ENCODE measurements at places on chromosomes 7 and 10. TPM values are rescaled to one million over a fixed set of nuclear protein-coding genes. Genes with fewer than 3 reads are reported as not detected.

Gene WBP1L
- total RNA-seq, result 31.0 TPM

DNA sequence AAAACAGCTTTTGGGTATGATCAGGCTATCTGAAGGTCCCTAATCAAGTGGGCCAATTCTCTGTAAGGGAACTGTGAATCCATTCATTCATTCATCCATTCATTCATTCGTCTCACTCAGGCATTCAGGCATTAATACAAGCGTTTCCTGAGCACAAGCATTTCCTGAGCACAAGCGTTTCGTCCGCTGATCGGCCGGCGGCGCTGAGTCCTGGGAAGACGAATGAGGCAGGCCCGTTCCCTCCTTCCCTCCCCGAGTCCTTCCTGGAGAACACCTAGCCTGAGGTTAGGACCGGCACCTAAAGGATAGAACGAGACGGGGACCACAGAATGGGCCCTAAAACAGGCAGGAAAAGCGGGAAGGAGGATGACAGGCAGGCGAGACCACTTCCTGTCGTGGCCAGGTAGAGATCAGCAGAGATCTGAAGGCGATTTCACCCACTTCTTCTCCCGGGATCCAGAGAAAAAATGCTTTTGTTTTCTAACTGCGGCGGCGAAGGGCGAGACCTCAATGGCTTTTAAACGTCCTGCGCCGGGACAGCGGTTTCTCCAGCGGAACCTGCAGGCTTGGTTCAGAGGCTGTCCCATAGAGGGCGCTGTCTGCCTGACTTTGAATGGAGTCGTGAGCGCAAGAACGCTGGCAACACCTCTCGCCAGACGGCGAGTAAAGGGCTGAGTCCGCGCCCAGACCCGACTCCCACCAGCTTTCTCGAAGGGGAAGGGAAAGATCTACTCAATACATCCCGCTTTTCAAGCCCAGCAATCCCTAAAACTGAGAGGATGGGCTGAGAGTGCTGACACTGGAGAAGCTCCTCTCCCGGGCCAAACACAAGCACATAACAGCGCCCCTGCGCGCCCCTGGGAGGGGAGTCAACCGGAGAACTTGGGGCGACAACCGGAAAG, 2.9 kb upstream of the HMX3 start:
- DNase-seq, result peak; percentile 82
- peaks cover 17% of the 10 kb centered on the region for H3K4me1 ChIP-seq
- H3K36me3 ChIP-seq, result no peaks in the 10 kb centered on the region
- peak overlapping the region; percentile 80 for H3K4me3 ChIP-seq
- peaks cover 61% of the 10 kb centered on the region for H3K27me3 ChIP-seq

Gene ZCCHC24
- 2.4 TPM for total RNA-seq

DNA sequence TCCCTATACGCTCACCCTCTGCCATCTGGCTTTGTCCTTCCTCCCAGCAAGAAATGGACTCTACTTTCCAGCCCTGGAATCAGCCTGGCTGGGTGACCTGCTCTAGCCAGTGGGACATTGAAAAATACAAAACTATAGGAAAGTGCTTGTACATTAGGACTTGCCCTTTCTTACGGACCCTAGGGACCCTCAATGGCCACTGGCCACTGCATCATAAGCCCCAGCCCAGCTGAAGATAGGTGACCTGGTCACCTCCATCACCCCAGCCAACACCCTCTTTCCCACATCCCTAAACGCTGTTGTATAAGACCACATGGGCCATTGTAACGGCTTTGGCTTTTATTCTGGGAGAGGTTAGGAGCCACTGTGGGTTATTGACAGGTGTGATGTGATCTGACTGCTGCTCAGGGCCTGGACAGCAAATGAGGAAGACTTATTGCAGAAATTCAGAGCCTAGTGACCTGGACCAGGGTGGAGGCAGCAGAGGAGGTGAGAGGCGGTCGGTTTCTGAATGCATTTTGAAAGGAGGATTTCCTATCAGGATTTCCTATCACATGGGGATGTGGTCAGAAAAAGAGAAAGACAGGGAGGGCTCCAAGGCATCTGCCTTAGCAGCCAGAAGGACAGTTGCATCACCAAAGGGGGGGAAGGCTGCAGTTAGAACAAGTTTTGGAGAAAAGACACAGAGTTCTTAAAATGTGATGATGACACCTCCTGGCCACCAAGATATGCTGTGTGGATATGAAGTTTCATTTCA, 2.2 kb upstream of the LMBR1 start:
- H3K4me3 ChIP-seq, result peak overlapping the region; percentile 88
- peaks cover under 1% of the 10 kb centered on the region for H3K27me3 ChIP-seq
- peak overlapping the region; percentile 81 for H3K27ac ChIP-seq
- no peak for DNase-seq
- peaks cover 35% of the 10 kb centered on the region for H3K4me1 ChIP-seq

Gene NEUROD6
- not detected for total RNA-seq

- no peak overlapping the region for H3K4me3 ChIP-seq
- no peak for DNase-seq
- no peak overlapping the region for H3K27ac ChIP-seq
- H3K4me1 ChIP-seq, result peaks cover 5% of the 10 kb centered on the region
- no peaks in the 10 kb centered on the region for H3K27me3 ChIP-seq
- no peaks in the 10 kb centered on the region for H3K36me3 ChIP-seq
These were observed 21.4 kb upstream of the TM9SF3 start for GRCh38 chr10:96608262-96608661.

DNA sequence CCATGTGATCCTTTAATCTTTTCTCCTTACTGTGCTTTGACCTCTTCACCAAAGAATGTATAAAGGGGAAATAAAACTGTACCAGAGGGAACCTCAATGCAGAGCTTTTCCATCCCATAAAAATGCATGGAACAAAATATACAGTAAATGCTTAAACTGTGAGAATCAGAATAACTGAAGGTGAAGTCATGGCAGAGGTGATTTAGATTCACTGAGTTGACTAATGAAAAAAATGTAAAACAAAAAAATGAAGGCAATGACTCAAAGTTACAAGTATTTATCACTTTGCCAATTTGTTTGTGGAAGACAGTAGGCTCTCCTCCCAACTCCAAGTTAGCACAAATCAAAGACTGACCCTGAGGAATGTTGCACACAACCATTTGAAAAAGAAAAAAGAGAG, 1331.6 kb upstream of the SORCS1 start:
- no peak overlapping the region for H3K27ac ChIP-seq
- H3K4me1 ChIP-seq, result no peaks in the 10 kb centered on the region
- no peaks in the 10 kb centered on the region for H3K36me3 ChIP-seq
- DNase-seq, result no peak
- H3K4me3 ChIP-seq, result no peak overlapping the region
- no peaks in the 10 kb centered on the region for H3K27me3 ChIP-seq

Gene GRID2IP
- total RNA-seq, result 0.28 TPM

Gene TMEM106B
- total RNA-seq, result 48.8 TPM

- H3K27ac ChIP-seq, result no peak overlapping the region
- no peak for DNase-seq
- H3K36me3 ChIP-seq, result no peaks in the 10 kb centered on the region
- no peak overlapping the region for H3K4me3 ChIP-seq
- no peaks in the 10 kb centered on the region for H3K4me1 ChIP-seq
These were observed 435.4 kb upstream of the DPP6 start for GRCh38 chr7:153616711-153617325.

- H3K4me1 ChIP-seq, result peaks cover 10% of the 10 kb centered on the region
- no peak for DNase-seq
- no peaks in the 10 kb centered on the region for H3K27me3 ChIP-seq
- H3K4me3 ChIP-seq, result no peak overlapping the region
- H3K36me3 ChIP-seq, result peaks cover 30% of the 10 kb centered on the region
These were observed 70.8 kb upstream of the ASAH2 start for GRCh38 chr10:50322077-50322476.

Gene PPIA
- 1,692 TPM for total RNA-seq

Gene TEX36
- not detected for total RNA-seq

- no peak overlapping the region for H3K27ac ChIP-seq
- no peak for DNase-seq
- H3K4me3 ChIP-seq, result no peak overlapping the region
- peaks cover 4% of the 10 kb centered on the region for H3K27me3 ChIP-seq
- H3K36me3 ChIP-seq, result no peaks in the 10 kb centered on the region
These were observed 72.8 kb downstream of the FGFR2 start for GRCh38 chr10:121525251-121526134.

- no peak overlapping the region for H3K4me3 ChIP-seq
- H3K27me3 ChIP-seq, result peaks cover 19% of the 10 kb centered on the region
- no peak for DNase-seq
- H3K27ac ChIP-seq, result no peak overlapping the region
- H3K4me1 ChIP-seq, result no peaks in the 10 kb centered on the region
- H3K36me3 ChIP-seq, result no peaks in the 10 kb centered on the region
These were observed 152.0 kb upstream of the PITRM1 start for GRCh38 chr10:3324612-3325038.

DNA sequence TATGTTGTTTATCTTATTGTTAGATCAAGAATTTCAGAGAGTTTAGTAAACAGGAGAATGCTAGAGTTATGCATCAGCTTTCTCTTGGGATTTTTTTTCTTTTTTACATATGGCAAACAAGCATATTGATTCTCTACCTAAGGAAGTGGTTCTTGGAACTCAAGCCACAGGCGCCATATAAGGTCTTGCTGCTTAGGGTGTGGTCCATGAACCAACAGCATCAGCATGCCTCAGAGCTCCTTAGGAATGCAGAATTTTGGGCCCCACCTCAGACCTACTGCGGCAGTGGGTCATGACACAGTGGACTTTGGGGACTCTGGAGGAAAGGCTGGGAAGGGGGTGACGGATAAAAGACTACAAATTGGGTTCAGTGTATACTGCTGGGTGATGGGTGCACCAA, 230.8 kb downstream of the SKAP2 start:
- H3K27ac ChIP-seq, result peak overlapping the region; percentile 57
- DNase-seq, result no peak
- peaks cover 12% of the 10 kb centered on the region for H3K4me1 ChIP-seq
- peaks cover 21% of the 10 kb centered on the region for H3K27me3 ChIP-seq
- peaks cover 1% of the 10 kb centered on the region for H3K36me3 ChIP-seq

Gene OR9A2
- total RNA-seq, result 0.30 TPM

Gene ZNF107
- 29.0 TPM for total RNA-seq

- H3K4me1 ChIP-seq, result no peaks in the 10 kb centered on the region
- DNase-seq, result no peak
- H3K4me3 ChIP-seq, result no peak overlapping the region
- H3K27ac ChIP-seq, result no peak overlapping the region
- no peaks in the 10 kb centered on the region for H3K36me3 ChIP-seq
These were observed 40.2 kb downstream of the TCERG1L start for GRCh38 chr10:131271195-131271880.

DNA sequence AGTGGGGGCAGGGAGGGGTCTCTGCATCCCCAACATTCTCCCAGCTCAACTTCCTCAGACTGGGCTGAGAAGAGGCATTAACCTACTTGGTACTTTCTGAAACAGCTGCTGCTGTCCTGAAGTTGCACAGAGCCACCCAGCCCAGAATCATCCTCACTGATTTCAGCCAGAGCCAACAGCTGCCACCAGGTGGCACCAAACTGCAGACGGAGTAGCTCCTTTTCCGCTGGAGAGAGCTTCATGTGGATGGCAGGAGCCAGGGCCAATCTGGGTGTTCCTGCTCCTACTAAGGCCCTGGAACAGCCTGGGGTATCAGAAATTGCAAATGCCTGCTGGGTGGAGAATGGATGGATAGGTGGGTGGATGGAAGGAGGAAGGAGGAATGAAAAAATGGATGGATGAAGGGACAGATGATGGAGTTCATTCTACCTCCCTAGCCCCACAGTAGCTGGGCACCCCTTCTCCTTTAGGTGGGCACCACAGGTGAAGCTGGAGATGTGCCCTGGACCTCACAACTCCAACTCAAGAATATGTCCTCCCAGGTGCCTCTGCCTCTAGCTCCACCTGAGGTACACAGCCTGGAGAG, 11.8 kb upstream of the DRGX start:
- H3K4me3 ChIP-seq, result no peak overlapping the region
- peak; percentile 80 for DNase-seq
- H3K27me3 ChIP-seq, result peaks cover 42% of the 10 kb centered on the region

Gene CYP2E1
- total RNA-seq, result 0.80 TPM

- H3K27ac ChIP-seq, result no peak overlapping the region
- DNase-seq, result no peak
- H3K4me1 ChIP-seq, result peaks cover 3% of the 10 kb centered on the region
- no peaks in the 10 kb centered on the region for H3K36me3 ChIP-seq
These were observed 2.8 kb upstream of the GPRIN2 start for GRCh38 chr10:46559231-46559671.

- no peak overlapping the region for H3K4me3 ChIP-seq
- no peaks in the 10 kb centered on the region for H3K27me3 ChIP-seq
- no peak overlapping the region for H3K27ac ChIP-seq
- no peaks in the 10 kb centered on the region for H3K4me1 ChIP-seq
- no peaks in the 10 kb centered on the region for H3K36me3 ChIP-seq
These were observed 108.9 kb upstream of the GATA3 start for GRCh38 chr10:7945469-7946187.

- H3K36me3 ChIP-seq, result peaks cover 38% of the 10 kb centered on the region
- peak overlapping the region; percentile 52 for H3K27ac ChIP-seq
- peaks cover 23% of the 10 kb centered on the region for H3K4me1 ChIP-seq
- no peak overlapping the region for H3K4me3 ChIP-seq
- DNase-seq, result peak; percentile 57
These were observed 39.2 kb downstream of the XPNPEP1 start for GRCh38 chr10:109883859-109884771.

- no peaks in the 10 kb centered on the region for H3K36me3 ChIP-seq
- H3K27ac ChIP-seq, result no peak overlapping the region
- DNase-seq, result no peak
- H3K4me3 ChIP-seq, result no peak overlapping the region
These were observed 19.6 kb downstream of the CAMK2B start for GRCh38 chr7:44305564-44306507.

- H3K4me1 ChIP-seq, result no peaks in the 10 kb centered on the region
- no peak overlapping the region for H3K27ac ChIP-seq
- no peaks in the 10 kb centered on the region for H3K36me3 ChIP-seq
- no peak overlapping the region for H3K4me3 ChIP-seq
- no peak for DNase-seq
These were observed 162.3 kb downstream of the ZMYND11 start for GRCh38 chr10:297567-297966.

Gene OR2A14
- total RNA-seq, result not detected

GRCh38 chr7:100680576-100681271, 7.2 kb downstream of the GNB2 start:
- DNase-seq, result peak; percentile 39
- H3K4me1 ChIP-seq, result peaks cover 9% of the 10 kb centered on the region
- no peaks in the 10 kb centered on the region for H3K27me3 ChIP-seq
- peaks cover 18% of the 10 kb centered on the region for H3K36me3 ChIP-seq

DNA sequence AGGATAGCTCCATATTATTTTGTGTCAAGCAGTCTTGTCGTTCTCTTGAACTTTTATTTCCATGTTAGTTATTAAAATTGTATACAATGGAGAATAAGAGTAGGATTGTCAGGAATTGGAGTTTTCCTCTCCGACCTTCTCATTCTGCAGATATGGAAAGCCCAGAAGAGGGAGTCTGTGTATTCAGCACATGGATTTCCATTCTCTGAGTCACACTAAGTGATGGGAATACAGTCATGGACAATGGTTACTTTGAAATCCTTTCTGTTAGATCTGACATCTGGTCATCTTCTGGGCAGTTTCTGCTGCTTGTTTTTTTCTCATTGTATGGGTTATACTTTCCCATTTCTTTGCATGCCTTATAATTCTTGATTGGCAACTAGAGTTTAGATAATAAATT, 5.0 kb upstream of the TASOR2 start:
- H3K27ac ChIP-seq, result no peak overlapping the region
- DNase-seq, result no peak
- peaks cover 29% of the 10 kb centered on the region for H3K27me3 ChIP-seq
- H3K36me3 ChIP-seq, result no peaks in the 10 kb centered on the region

Gene PAPOLB
- not detected for total RNA-seq

Gene SSC4D
- 0.34 TPM for total RNA-seq

Data from activated naive CD8-positive, alpha-beta T cell treated with anti-CD3 and anti-CD28 coated beads, Interleukin-2, amount 10 ng/mL, durations not matched to agents 7 days and 5 days (primary cell).